ENCODE measurements at places on chromosomes 2 and 18.

- DNase-seq, result no peak
These were observed 332.9 kb upstream of the DCC start for GRCh38 chr18:52007105-52007504.

DNA sequence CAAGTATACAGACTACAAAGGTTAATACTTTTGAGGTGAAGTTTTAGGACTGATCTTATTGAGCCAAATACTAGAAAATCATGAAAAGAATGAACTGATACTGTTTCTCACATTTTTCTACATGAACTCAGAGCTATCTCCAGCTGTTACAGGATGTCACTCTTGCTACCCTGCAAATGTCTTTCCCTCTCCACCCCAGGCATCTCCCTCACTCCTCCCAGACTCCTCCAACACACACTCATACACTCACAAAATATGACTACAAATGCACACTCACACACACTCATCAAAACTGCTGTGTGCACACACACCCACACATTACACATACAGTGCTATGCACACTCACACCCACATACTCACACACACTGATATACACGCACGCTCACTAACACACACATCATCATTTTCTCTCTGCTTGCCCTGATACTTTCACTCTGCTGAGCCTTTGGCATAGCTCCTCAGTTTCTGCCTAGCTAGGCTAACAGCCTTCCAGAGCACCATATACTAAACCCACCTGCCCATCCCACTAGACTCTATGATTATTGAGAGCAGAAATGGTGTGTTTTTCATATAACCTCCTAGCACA, 273.3 kb downstream of the CD226 start:
- DNase-seq, result no peak

- no peak for DNase-seq
These were observed 8.2 kb downstream of the SLC35F6 start for GRCh38 chr2:26772064-26773001.

DNA sequence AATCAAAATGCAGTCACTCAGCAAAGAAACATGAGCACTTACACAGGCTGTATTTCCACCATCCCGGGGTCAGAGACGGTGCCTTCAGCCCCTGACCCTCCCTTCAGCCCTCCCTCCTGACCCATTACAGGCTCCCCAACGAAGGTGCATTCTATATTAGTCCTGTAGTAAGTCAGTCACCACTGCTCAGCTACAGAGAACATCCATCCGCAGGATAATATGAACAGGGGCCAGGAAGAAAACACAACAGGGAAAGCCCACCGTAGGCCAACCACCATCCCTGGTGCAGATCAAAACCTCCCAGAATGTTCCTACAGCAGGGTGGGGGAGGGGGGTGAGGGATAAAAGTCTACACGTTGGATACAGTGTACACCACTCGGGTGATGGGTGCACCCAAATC, 15.1 kb downstream of the PXDN start:
- no peak for DNase-seq

DNA sequence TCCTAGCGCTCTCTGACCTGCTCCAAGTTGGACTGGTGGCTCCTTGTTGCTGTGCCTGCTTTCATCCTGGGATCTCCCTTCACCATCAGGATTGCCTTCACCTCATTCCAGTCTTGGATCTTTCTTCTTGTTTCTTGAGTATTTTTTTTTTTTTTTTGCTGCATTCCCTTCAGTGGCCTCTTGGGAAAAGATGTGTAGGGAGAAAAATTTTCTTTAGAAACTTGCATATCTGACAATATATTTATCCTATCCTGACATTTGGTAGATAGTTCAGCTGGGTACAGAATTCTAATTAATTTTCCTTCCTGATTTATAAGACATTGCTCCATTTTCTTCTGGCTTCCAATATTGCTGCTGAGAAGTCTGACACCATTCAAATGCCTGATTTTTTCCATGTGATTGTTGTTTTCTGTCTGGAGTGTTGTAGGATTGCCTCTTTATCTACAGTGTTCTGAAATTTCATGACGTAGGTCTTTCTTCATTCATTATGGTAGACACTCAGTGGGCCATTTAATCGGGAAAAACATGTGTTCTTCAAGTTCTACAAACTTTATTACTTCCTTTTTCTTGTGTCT, 23.0 kb upstream of the IL1A start:
- no peak for DNase-seq

GRCh38 chr18:62601871-62602270, 79.0 kb downstream of the ZCCHC2 start:
- no peak for DNase-seq

DNA sequence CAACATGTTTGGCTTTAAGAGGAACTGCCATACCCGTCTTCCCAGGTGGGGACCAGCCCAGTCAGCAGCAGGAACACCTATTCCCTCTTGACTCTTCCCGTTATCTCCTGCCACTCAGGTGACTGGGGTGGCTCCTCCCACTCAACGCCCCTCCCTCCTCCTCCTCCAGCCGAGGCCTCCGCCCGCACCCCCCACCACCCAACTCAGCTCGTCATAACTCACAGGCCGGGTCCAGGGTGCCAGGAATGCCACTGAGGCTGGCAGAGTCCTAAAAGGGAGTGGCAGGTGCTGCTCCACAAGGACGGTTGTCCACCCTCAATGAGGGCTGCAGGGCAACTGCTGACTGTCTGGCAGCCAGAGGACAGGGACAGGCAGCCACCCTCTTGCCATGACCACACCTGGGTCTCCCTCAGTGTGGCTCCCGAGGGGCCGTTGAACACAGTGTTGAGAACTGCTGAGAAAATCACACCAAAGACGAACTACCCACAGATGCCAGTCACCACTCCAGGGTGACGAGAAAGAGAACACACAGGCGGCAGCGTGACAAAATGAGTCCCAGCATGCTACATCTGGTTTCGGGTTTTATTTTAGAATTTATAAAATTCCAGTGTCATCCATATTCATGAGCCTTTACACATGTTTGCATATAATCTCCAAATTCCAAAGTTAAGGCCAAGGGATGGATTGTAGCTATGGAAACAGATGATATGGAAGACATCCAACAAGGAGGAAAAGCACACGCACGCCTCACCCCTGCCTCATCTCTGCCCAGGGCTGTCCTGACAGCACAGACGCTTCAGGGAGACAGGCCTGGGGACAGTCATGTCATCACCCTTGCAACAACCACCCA, 38.5 kb downstream of the ANO7 start:
- no peak for DNase-seq

DNA sequence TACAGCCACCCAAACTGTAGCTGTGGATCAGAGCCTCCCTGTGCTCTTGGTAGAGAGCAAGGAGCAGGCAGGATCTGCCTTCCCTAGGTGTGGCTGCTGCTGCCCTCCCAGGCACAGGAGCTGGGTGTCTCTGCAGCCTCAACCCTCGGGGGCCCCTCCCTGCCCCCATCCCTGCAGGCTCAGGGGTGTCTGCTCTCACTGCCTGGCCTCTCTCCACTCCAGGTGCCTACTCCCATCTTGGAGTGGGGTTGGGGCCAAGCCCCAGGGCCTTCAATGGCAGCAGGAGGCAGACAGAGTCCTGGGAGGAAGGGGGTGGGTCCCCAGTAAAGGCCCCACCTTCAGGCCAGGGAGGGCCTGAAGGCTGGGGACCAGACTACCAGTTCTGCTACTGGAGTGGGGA, 189.7 kb upstream of the OSR1 start:
- no peak for DNase-seq

GRCh38 chr2:26740890-26741302, 23.2 kb upstream of the SLC35F6 start:
- DNase-seq, result no peak

DNA sequence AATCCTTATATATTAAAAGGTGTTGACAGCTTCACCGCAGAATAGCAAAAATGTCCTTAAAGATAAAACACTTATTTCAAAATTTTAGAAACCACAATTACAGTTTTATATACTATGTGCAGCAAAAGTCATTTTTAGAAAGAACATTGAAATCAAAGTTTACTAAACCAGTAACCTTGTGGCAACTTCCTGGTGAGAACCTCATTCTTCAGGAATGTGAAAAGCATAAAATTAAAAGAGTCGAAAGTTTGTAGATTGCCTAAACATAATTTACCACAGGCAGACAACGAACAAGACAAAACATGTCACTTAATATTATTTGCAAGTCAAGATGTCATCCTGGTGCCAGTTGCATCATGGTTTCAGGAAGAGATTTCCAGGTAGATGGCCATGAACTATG, 108.3 kb upstream of the NRP2 start:
- no peak for DNase-seq

GRCh38 chr2:120305296-120305695, 40.6 kb upstream of the INHBB start:
- DNase-seq, result peak; percentile 15

- no peak for DNase-seq
These were observed 40.5 kb upstream of the KIDINS220 start for GRCh38 chr2:8877894-8878293.

DNA sequence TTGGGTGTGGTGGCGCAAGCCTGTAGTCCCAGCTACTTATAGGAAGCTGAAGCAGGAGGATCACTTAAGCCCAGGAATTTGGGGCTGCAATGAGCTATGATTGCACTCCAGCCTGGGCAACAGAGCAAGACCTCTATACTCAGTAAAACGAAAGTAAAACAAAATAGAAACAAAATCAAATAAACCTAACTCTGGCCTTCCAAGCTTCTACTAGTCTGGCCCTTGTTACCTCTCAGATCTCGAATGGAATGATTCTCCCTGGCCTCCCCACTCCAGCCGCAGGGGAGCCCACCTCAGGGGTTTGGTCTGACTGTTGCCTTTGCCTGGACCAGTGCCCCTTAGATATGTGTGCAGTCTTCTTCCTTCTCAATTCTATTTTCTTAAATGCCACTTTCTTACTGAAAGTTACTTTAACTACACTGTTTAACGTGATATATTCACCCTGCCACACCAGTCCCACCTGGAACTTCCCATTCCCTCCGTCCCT, 160.0 kb upstream of the GCFC2 start:
- no peak for DNase-seq

GRCh38 chr18:74274700-74275099, 17.1 kb downstream of the CYB5A start:
- DNase-seq, result no peak

- DNase-seq, result no peak
These were observed 3.9 kb upstream of the PKDCC start for GRCh38 chr2:42043789-42044394.

- DNase-seq, result no peak
These were observed 9.3 kb downstream of the SEC11C start for GRCh38 chr18:59149007-59149406.

- DNase-seq, result no peak
These were observed 8.0 kb downstream of the POMC start for GRCh38 chr2:25160376-25160775.

GRCh38 chr2:14354231-14354630, 278.3 kb upstream of the LRATD1 start:
- no peak for DNase-seq

DNA sequence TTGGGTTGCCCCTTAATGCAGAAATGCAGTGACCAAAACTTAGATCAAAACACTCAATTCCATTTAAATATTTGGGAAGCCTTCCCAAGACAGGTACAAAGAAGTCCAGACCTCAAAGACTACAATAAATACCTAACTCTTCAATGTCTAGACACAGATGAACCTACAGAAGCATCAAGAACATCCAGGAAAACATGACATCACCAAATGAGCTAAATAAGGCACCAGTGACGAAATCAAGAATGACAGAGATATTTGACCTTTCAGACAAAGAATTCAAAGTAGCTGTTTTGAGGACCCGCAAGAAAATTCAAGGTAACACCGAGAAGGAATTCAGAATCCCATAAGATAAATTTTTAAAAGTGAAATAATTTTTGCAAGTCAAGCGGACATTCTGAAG, 140.2 kb downstream of the XIRP2 start:
- DNase-seq, result no peak

- DNase-seq, result peak; percentile 55
These were observed 19.1 kb upstream of the ITGA6 start for GRCh38 chr2:172408143-172408766.

DNA sequence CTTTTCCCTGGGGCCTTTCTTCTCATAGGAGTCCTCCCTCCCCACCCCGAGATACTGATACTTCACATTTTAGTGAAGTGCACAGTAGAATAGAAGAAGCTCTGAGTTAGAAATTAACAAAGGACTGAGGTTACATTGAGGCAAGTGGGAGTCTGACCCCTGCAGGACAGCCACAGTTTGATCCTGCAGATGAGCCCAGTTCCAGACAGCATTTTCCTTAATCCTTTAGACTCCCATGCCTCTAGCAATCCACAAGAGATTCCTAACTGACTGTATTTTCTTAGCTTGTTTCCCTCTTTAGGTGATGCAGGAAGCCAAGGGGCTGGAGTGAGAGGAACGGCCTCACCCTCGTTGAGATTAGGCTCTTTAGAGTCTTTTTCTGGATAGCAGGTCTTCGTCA, 204.0 kb downstream of the CYRIA start:
- DNase-seq, result no peak

GRCh38 chr18:6106091-6106685, 210.9 kb upstream of the TMEM200C start:
- no peak for DNase-seq

- DNase-seq, result no peak
These were observed 2.4 kb downstream of the RTKN start for GRCh38 chr2:74439373-74439772.

- DNase-seq, result no peak
These were observed 3.3 kb upstream of the HJURP start for GRCh38 chr2:233857511-233858141.

DNA sequence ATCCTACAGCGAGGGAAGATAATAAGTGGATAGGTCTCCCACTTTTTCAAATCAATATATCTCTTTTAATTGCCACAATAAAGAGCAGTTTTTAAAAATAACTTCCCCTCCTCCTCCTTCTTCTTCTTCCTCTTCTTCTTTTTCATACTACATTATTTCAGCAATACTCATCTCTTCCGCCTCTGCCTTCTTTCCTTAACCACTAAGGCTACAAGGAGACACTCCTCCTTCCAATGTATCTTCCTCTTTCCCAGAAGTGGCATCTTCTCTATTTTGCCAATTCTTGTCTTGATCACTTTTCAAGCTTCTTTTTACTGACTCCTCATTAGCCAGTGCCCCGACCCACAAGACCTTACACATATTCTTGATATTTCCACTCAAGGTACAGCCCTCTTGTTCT, 546.6 kb upstream of the CHAC2 start:
- DNase-seq, result no peak

- no peak for DNase-seq
These were observed 1494.7 kb upstream of the NXPH2 start for GRCh38 chr2:140274891-140275290.

DNA sequence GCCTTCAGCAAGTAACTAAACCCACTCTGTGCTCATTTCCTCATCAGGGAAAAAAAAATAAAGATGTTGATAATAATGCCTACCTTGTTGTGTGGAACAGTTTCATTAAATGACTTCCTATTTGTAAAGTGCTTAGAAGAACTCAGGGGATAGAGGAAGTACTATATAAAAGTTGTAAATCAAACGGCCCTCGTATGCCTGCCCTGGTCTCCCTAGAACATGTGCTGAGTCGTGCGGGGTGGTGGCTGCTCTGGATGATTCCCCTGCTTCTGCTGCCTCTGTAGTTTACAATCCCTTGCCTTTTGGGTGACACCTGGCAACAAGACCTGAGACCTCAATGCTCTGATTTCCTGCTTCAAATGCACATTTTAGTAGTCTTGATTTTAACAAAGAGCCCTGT, 170.0 kb downstream of the CERS6 start:
- no peak for DNase-seq

- DNase-seq, result no peak
These were observed 34.3 kb upstream of the PIEZO2 start for GRCh38 chr18:11183637-11184036.

- no peak for DNase-seq
These were observed 61.1 kb downstream of the POLR1A start for GRCh38 chr2:86044614-86045013.
